Thymus (tissue), 14 donors: ENCODE measurements at places on chromosomes 1 and 21.

DNA sequence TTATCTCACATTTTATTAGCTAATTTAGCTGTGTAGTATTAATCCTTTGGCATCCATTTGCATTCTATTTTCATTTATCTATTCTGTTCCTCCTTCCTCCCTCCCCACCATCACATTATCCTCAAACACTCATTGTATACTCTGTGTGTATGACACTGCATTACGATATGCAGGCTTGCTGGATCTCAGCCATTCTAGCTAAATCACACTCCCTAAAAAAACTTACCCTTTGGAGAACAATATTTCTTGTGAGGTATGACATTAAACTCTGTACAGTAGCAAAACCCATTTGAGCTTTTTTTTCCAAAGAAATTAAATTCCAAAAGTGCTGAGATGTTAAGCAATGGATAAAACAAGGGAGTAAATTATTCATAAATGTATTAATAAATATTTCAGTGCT is 11.4 kb upstream of the RAB3GAP2 start:
- DNase-seq: no peak

- peak; percentile 45 for DNase-seq
Measured at GRCh38 chr1:54409156-54410142, 3.3 kb upstream of the SSBP3 start.

DNA sequence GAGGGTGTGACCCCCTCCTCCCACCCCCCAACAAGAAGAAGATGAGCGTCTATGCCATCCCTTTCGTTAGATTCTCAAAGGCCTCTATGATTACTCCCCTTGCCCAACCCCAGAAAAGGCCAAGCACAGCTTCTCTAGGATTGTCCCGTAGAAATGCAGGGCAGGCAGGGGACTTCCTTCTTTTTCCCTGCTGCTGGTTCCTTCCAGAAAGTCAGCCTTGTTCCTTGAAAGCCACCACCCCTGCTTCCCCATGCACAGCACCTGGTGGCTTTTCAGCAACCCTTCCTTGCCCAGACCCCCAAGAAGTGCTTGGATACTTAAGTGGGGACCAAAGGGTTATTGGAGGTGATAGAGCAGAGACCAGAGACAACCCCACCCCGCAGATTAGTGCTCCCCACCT is 75.1 kb downstream of the ARHGEF10L start:
- no peak for DNase-seq

- DNase-seq: no peak
Measured at GRCh38 chr1:43849670-43850069, 83.9 kb upstream of the ARTN start.

DNA sequence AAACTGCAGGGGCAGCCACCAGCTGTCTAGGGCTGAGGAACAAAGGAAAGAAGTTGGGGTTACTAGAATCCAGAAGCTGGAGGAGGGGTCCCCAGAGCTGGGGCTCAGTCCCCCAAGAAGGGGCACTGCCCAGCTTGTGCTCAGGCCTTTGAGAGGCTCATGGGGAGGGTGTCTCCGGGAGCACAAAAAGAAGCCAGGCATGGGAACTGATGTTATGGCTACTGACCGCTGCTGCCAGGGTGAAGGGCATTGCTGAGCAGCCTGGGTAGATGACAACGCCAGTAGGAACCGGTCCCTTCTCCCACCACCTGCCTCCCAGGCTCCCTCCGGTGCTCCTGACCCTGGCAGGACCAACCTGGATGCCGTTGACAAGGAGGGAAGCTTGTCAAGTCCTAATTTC is 762.5 kb upstream of the TPTE start:
- no peak for DNase-seq

DNA sequence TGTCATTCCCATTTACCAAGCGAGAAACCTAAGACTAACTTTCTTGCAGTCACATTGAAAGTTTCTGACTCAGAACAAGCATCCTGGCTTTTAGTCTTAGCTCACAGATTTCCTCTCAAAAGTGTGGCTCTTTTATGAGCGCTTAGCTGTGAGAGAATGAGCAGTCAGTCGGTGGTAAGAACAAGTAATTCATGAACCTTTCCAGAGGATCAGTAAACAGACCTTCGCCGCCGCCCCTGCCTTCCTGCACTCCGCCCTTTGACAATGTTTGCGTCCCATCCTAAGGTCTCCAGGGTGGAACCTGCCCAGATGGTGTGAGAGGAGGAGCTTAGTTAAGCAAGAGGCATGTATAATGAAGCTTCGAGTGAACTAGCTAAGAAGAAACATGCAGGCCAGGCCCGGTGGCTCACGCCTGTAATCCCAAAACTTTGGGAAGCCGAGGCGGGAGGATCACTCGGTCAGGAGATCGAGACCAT is 142.4 kb downstream of the GLUL start:
- no peak for DNase-seq

- no peak for DNase-seq
Measured at GRCh38 chr1:23211955-23212354, 5.3 kb downstream of the HTR1D start.

GRCh38 chr1:172875892-172876291 is 174.8 kb downstream of the TNFSF18 start:
- DNase-seq: no peak

- no peak for DNase-seq
Measured at GRCh38 chr1:198700396-198700795, 61.6 kb downstream of the PTPRC start.

- no peak for DNase-seq
Measured at GRCh38 chr1:217526636-217527035, 104.3 kb downstream of the GPATCH2 start.

DNA sequence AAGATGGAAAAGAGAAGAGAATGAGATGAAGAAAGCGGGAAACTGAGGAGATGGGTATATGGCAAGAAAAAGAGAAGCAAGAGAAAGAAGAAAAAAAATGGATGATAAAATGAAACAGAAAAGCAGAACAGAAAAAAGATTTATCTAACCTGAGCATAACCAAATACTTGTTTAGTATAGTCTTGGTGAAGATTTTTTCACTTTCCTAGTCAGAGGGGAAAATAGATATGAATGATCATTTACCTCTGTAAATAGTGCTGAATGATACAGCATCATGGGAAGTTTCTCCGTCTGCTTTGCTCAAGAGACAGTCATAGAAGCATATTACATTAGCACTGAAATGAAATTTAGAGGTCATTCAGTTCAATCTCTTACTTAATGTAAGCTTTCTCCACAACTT is 36.1 kb upstream of the PLPPR4 start:
- no peak for DNase-seq

DNA sequence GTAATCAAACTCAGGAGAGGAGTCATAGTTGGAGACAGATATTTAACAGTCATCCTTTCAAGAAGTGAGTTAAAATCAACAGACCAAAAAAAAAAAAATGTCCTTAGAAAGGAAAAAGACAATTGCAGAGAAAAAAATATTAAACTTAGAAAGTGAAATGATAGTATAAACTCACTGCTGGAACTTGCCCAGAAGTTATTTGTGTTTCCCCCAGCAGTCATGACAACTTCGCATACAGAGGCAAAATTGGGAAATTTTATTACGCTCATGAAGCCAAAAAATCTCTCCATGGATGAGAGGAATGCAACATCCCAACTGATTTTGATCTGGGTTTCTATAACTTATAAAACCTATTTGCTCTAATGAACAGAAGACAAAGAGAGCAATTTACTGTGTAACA is 198.2 kb downstream of the LRRC7 start:
- DNase-seq: no peak

DNA sequence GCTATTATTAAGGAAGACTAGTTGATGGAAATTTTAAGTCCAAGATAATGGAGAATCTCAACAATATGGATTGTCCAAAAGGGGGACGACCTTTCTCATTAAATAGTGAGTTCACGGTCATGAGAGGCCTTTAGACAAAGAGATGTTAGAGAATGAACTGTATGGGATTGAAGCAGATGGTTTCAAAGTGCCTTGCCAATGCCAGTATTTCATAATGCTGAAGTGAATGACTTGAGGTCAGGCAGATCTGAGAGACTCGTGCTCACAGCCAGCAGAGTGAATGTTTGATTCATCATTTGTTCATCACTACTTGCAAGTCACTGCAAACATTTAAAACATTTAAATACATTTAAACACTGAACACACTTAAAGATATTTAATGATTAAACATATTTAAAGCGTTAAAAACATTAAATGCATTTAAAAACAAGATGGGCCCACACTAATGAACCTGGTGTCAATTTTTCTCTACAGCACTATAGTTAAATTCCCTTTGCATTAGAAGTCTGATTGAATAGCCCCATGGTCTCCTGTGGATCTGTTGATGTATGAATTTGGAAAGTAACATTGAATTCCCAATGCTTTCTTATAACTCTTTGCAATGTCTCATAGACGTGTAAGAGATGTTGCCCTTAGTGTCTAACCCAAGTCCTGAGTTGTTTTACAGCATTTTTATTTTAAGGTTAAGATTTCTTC is 80.7 kb downstream of the TGFB2 start:
- DNase-seq: no peak

DNA sequence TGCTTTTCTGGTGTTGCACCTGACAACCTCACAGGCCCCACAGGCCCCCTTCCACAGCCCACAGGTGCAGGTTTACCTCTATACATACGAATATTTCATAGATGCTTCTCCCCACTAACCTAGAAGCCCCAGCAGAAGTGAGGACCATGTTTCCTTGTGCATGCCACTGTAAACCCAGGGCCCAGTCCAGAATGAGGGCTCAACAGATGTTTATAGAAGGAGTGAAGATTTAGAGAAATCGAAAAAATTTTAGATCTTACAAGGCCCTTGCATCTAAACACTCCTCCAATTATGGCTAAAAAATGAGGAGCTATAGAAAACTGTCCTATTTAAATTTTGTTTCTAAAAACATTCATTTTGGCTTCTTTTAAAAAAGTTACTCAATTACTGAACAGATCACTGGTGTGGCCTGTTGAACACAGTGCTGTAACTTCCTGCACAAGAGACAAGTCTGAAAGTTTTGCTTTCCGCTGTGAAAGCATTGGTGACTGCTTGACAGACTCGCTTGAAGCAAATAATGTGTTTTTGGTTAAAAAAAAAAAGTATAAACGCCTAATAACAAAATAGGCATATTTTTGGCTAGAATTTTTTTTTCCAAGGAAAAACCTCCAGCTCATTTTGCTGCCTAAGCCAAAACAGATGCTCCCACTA is 1.2 kb downstream of the ABCB10 start:
- DNase-seq: peak; percentile 9

DNA sequence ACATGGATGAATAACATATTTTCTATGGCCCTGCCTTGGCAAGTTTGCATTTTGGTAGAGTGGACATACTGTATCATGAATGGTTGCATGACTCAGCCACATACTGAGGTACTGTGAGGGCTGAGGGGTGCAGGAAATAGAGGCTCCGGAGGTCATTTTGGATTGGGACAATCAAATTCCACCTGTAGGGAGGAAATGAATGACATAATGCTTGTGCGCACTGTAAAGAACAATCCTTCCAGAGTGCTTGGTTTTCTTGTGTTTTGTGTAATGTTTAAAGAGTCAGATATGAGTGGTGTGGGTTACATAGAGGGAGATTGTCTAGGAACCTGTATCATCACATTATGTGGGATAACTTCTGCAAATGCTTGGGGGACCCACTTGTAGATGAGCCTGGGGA is 329.9 kb upstream of the PROX1 start:
- DNase-seq: no peak

GRCh38 chr1:109759513-109760334 is 4.0 kb downstream of the EPS8L3 start:
- DNase-seq: no peak

DNA sequence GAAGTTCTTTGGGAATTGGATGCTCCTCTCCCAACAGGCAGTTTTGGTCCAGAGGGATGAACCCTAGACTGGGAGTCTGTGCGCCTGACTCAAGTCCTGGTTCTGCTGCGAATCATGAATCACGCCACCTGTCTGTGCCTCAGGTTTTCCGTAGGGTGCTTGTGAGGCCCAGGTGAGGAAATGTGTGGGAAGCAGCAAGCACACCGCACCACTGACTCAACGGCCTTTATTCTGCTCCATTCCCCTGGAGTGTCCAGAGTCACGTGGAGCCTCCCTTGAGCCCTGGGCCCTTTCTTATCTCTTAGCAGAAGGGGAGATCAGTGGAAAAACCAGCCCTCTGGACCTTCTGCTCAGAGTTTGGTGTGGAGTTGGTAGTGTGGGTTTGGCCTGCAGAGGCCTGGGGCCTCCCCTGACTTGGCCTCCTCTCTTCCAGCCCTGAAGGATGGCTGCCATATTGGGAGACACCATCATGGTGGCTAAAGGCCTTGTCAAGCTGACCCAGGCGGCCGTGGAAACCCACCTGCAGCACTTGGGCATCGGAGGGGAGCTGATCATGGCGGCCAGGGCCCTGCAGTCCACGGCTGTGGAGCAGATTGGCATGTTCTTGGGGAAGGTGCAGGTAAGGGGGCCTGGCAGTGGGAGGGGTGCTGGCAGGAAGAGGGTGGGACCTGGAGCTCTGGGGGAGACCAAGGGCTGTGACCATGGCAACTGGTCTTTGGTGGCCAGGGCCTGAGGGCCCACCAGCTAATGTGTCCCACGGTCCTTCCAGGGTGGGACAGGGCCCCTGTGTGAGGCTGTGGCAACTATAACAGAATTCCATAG is 21.1 kb downstream of the COQ8A start:
- no peak for DNase-seq

DNA sequence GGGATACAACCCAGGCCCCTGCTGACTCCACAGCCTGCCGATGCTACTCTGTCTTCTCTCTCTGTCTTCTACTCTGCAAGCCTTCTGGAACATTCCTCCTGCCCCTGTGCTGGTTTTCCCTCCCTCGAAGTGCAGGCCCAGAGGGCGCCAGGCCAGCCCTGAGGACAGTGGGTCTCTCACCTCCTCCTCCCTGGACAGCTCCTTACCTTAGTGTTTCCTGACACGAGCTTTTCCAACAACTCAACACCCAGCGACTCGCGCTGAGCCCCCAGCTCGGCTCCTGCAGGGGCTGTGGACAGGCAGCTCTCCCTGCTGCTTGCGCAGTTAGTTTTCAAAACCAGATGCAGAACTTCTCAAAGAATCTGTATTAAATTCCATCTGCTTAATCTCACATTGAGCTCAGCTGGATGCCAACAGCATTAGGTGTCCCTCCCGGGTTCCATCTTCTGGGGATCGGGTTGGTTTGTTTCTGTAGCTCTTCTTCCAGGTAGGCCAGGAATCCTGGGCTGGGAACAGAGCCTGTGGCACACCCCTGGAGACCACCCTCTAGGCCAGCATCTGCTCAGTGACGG is 54.2 kb downstream of the PTPRU start:
- no peak for DNase-seq

DNA sequence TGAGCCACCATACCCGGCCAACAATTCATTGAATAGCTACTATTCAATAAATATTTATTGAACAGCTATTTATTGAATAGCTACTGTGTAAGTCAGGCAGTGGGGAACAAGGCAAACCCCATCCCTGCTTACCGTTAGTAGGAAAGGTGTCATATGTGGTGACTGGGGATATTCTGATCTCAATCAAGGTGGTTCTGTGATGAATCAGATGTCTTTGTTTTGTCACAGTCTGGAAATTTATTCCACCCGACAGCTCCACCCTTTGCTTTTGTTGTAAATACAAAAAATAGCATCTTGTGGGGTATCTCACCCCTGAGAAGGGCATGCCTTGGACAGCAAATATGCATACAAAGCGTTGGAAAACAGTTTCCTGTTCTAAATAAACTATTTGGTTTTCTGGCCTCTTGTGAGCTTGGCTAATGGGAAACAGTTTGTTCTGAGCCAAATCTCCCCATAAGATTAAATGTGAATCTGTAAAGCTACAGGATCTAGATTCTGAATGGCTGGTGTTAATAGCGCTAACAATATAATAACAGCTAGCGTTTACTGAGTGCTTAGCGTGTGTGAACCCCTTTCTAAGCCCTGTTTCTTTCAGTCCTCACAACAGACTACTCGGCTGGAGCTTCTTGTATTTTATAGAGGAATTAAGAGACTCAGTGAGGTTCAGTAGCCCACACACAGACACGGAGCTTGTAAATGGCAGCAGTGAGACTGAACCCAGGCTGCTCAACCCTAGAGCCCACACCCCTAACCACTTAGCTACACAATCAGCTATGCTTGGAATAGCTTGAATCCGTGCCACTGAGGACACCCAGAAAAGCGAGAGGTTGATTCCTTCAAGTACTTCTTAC is 5.5 kb downstream of the PDPN start:
- DNase-seq: no peak
